ENCODE measurements at places on chromosomes 16 and 17.

DNA sequence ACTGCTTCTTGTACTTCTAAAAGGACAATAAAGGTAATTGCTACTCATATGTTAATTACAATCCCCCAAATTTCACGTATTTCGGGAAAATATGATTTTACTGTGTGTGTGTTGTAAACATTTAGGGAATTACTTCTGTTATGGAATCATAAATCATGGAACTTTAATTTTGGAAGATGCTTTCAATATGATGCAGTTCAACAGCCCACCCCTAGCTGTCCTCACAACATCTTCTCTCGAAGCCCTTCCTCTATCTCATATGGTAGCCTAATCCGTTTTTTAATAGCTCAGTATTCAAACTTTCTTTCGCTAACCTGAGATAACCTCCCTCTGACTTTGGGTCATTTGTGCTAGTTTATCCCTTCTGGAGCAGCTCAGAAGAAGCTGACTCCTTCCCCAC is 78.4 kb downstream of the ANKFN1 start:
- no peak for DNase-seq

DNA sequence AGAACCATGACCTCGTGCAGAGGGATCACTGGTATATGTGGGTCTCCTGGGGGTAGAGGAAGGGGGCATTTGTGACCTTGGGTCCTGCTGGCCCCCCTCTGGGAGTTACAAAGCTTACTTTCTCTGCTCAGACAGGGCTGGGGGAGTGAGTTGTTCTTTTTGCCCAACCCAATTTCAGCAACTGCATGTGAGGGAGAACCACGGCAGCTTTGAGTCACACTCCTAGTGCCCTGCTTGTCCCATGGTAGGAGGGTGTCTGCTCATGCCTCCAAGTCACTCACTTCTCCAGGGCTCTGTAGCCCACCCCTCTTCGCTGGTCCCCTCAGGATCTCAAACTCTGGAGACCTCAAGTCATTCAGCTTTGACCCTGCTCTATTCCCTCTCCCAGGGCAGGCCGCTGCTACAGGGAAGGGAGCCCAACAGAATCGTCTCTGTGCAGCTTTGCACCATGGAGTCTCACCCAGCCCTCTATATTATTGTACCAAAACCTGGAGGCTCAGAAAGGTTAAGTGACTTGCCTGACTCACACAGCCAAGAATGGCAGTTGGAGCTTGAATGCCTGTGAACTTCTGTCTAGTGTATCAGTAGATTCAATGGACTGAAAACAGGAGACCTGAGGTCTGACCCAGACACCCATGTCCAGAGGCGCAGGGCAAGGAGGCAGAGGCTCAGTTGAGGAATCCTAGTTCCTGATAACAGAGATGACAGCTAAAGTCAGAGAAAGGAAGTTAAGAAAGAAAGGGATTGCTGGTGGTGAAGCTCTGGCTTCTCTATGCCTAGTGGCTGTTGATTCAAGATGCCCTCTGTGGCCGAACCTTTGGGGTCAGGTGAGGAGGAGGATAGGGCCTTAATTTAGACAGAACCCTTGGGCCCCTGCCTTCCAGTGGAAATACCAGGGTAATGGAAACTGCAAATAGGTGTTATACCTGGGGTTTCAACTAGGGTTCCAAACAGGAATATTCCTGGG is 14.6 kb upstream of the ETV4 start:
- DNase-seq, result no peak

DNA sequence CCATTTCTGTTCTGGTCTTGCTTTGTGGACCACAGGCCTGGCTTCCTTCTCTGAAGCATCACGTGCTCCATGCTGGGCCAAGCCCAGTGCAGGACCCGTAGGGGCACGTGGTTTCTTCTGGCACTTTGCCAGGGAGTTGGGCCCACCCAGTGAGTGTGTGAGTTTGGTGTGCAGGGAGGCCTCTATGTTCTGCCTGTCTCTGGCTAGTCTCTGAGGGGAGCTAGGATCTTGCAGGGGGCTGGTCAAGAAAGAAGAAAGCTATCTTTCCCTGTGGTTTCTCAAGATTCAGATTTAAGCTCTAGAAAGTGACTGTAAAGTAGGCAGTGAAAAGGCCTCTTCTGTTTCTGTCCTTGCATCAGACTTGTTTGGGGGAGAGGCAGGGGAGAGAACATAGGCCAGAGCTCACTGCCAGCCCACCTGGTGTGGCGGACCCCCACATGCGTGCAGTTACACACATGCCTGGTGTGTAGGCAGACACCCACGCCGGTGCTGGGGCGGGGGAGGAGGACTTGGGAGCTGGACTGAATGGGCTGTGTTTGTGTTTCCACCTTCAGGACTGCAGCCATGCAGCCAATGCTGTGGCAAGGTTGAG is 11.8 kb downstream of the LASP1 start:
- DNase-seq, result no peak

DNA sequence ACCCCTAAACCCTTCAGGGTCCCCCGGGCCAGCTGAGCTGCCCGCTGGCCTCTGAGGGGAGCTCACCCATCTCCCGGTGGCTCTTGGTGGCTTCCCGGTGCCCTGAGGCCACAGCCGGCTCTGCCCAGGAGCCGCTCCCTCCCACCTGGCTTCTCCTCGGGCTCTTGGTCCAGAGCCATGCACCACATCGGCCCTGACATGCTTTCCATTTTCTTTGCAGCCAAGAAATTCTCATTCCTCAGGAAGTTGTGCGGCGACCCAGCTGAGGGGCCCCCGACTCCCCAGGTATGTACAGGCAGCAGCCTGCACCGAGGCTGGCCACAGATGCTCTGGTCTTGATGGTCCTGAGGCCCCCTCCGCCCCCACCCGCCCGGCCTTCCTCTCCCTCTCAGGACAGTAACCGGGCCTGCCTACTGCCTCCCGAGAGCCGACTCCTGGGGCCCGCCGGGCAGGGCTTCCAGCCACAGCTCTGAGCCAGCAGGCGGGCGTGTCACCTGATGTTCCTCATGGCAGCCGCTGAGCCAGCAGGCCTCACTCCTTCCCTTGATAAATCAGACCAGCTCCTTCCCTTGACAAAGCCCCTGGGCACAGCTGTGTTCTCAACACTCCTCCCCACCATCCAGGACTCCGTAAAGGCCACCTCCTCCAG is 28.4 kb upstream of the ZFPM1 start:
- DNase-seq, result no peak

DNA sequence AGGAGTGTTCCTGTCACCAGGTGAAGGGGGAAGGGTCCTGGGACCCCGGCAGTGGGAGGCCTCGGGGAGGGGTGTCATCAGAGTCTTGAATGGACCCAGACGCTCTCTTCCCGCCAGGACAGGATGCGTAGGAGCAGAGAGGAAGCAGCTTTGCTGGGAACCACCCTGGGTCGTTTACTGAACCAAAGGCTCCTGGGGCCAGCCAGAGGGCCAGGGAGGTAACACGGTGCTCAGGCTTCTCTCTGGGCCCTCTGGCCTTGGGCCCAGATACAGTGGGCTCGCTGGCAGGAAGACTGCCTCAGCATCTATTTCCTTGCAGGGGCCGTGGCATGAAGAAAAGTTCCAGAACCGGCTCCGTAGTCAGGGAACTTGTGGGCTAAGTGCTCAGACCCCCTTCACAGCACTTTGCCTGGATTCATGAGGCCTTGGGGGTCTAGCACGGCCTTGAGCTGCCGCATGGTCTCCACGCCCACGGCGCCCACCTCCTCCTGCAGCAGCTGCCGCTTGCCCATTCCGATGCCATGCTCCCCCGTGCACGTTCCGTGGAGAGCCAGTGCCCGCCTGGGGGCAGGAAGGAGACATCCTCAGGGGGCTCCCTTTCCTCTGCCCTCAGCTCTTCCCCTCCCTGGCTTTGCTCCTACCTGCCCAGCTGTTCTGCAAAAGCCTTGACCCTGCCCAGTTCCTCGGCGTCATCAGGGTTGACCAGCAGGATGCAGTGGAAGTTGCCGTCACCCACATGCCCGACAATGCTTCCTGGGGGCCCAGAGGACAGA is 4.4 kb downstream of the LDHD start:
- no peak for DNase-seq

GRCh38 chr17:48643697-48644012 is 17.5 kb upstream of the HOXB9 start:
- DNase-seq, result no peak

GRCh38 chr16:27355610-27356009 is 41.8 kb downstream of the IL4R start:
- DNase-seq, result no peak

DNA sequence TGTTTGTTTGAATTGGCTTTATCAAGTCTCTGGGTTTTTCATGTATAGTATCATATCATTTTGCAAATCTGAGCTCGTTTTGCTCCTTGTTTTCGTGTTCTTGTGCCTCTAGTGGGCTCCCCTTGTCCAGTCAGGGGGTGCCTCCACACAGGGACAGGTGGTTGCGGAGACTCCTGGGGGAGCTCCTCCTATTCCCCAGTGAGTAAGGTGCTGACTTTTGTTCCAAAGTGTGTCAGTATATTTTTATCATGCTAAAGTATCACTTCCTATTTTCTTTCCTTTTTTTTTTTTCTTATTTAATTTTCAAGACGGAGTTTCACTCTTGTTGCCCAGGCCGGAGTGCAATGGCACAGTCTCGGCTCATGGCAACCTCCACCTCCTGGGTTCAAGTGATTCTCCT is 30.3 kb upstream of the IL17C start:
- DNase-seq, result no peak

GRCh38 chr16:86096850-86097249 is 197.9 kb downstream of the IRF8 start:
- DNase-seq, result no peak
